Activated T-cell treated with anti-CD3 and anti-CD28 coated beads, Interleukin-2, amount 50 U/mL, for 48 hours (primary cell): ENCODE measurements at places on chromosomes 11 and 22.
A peak's percentile ranks its signal among the peaks of the same experiment; 100 is the strongest.

DNA sequence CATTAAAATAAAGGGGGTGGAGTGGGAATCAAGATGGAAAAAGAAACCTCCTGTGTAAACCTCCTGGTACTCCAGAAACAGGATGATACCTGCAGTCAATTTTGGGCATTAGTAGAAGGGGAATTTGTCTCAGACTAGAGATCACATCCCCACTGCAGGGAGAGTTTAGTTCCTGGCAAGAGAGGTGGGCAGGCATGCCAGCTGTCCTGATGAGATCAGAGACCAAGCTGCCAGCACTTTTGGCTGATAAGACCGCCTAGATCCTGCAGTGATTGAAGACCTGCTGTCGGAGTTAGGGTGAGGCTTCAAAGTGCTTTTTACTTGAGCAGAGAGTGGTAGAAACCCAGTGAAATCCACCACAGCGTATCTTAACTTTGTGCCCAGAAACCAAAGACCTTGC, 29.7 kb upstream of the NELL1 start:
- no peak for DNase-seq

DNA sequence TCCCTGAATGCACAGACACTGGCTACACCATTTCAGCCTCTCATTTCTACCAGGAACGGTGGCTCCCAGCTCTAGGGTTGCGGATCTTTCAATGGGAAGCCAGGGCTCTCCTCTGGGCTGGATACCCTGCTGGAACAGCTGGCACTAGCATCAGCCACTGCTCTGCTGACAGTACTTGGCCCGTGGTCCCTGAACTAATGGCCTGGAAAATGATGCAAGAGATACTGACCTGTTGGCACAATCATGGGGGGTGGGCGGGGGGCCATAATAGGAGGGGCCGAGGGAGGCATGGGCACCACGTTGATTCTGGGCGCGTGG, 10.7 kb upstream of the TBC1D10A start:
- DNase-seq: no peak

GRCh38 chr22:25630447-25630846, 66.0 kb downstream of the GRK3 start:
- DNase-seq: no peak

GRCh38 chr11:45275828-45276227, 10.3 kb downstream of the SYT13 start:
- DNase-seq: no peak

- DNase-seq: peak; percentile 51
Observed at GRCh38 chr11:43920598-43921419, 21.6 kb upstream of the C11orf96 start.

DNA sequence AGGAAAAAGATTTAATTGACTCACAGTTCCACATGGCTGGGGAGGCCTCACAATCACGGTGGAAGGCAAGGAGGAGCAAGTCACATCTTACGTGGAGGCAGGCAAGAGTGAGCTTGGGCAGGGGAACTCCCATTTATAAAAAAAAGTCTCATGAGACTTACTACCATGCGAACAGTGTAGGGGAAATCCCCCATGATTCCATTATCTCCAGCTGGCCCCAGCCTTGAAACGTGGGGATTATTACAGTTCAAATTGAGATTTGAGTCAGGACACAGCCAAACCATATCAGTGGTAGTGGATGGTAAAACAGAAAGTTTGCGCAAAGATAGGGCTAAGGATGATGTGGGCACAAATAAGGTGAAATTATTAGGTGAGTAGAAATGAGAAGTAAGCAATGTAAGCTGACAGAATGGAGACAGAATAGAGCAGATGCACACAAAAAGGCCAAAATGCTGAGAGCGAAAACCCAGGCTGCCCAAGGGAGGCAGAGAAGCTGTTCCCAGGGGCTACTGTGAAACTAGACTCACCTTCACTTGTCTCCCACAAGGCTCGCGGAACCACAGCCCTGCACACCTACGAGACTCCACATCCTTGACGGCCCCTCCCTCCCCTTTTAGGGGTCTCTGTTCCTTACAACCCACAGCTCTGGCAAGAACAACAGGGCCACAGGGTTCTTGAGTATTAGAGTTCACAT, 377.6 kb downstream of the CADM1 start:
- no peak for DNase-seq

DNA sequence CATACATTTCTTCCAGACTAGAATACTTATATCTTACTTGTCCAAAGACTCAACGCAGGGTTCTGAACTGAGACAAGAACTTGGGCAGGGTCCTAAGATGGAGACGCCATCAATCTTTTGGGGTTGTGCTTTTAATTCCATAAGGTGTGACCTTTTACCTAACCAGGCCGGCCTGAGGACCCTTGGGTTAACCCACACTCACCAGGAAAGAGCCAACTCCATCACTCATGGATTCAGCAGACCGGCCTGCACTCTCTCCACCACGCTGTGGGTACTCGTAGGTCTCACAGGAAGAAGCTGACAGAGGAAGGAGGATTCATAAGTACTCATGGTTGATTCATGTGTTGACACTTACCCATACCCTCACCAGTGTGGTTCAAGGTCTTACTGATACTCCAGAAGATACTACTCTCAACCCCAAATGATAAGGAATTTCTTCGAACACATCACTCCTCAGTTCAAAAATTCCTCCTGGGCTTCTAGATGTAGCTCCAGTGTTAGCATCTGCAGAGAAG, 36.2 kb downstream of the USP35 start:
- no peak for DNase-seq

DNA sequence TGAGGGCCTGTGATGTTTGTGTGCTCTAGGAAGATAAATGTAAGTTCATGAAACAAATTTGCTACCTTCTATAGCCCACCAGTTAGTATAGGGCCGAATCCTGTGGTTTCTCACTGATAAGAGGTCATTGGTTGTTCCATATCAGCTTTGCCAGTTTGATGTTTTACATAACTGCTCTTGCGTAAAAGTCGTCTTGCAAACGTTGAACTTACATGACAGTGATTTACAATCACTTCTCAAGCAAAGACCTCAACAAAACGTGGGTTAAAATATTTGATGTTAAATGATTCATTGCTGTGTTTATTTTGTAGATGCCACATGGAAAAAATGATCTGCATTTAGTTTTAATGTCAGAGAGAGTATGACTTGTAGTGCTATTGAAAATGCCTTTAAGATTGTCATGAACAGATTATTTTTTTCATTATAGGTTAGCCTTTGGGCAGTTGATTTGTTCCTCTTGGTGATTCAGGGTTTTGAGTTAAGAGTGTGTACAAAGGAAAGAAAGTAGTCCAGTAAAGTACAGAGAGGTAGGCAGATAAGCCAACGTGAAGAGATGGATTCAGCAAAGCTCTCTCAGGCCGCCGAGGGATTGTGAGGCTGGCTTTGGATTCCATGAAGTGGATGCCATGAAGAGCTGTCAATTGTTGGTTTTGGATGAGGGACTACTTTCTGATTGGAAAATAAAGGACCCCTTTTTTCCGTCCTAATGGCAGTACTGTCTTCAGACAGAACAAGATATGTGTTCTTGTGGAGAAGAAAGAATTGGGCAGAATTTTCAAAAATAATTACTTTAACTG, 2.6 kb downstream of the EWSR1 start:
- DNase-seq: no peak

- no peak for DNase-seq
Observed at GRCh38 chr11:72829884-72830533, 15.8 kb downstream of the ATG16L2 start.

GRCh38 chr11:96943970-96944369, 554.2 kb downstream of the JRKL start:
- no peak for DNase-seq
